ENCODE measurements at places on chromosomes 7 and 10.

- no peaks in the 10 kb centered on the region for H3K27me3 ChIP-seq
- H3K4me1 ChIP-seq = no peaks in the 10 kb centered on the region
- no peak for DNase-seq
- H3K4me3 ChIP-seq = no peak overlapping the region
- no peak overlapping the region for H3K27ac ChIP-seq
Observed at GRCh38 chr7:133024596-133024995, 57.3 kb downstream of the CHCHD3 start.

DNA sequence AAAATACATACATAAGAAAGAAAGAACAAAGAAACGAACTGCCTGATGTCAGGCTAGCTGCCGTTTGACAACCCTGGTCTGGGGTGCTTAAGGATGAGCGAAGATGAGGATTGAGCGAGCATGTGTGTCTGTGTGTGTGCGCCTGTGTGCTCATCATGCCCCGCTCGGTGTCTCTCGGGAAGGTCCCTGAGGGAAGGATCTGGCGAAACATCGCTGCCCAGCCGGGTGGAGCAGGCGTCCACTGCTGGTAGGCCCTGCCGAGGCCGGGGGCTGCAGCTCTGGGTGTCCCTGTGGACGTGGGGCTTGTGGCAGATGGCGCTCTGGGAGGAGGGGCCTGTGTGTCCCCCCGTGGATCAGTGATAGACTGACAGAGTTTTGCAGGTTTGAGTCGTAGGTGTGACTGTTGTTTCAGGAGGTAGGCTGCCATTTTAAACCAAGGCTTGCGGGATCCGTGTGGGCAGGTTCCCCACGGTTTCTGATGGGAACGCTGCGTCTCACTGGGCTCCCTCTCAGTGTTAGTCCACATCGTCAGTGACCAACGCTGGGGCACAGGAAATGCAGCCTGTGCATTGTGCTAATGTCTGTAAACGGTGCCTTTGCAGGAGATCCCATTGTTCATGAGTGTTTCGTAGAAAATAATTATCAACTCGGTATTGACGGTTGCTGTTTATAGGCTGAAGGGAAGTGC, 5.9 kb upstream of the SUN1 start:
- no peaks in the 10 kb centered on the region for H3K27me3 ChIP-seq
- peaks cover 48% of the 10 kb centered on the region for H3K4me1 ChIP-seq
- H3K27ac ChIP-seq = no peak overlapping the region

- no peak overlapping the region for H3K27ac ChIP-seq
- H3K4me3 ChIP-seq = no peak overlapping the region
- H3K27me3 ChIP-seq = peaks cover 3% of the 10 kb centered on the region
- no peaks in the 10 kb centered on the region for H3K4me1 ChIP-seq
- H3K36me3 ChIP-seq = no peaks in the 10 kb centered on the region
Observed at GRCh38 chr7:712381-713138, 13.9 kb upstream of the DNAAF5 start.

- H3K36me3 ChIP-seq = no peaks in the 10 kb centered on the region
- DNase-seq = no peak
- H3K4me1 ChIP-seq = peaks cover 20% of the 10 kb centered on the region
- peak overlapping the region; percentile 81 for H3K4me3 ChIP-seq
Observed at GRCh38 chr10:89250865-89251408, 638 bp downstream of the LIPA start.

GRCh38 chr7:135645296-135645904, 16.9 kb upstream of the STMP1 start:
- H3K4me3 ChIP-seq = no peak overlapping the region
- no peaks in the 10 kb centered on the region for H3K27me3 ChIP-seq
- no peaks in the 10 kb centered on the region for H3K4me1 ChIP-seq
- no peaks in the 10 kb centered on the region for H3K36me3 ChIP-seq
- DNase-seq = no peak
- no peak overlapping the region for H3K27ac ChIP-seq

- no peaks in the 10 kb centered on the region for H3K4me1 ChIP-seq
- no peaks in the 10 kb centered on the region for H3K36me3 ChIP-seq
- H3K27me3 ChIP-seq = no peaks in the 10 kb centered on the region
Observed at GRCh38 chr7:40772096-40772495, 637.3 kb downstream of the SUGCT start.

- H3K36me3 ChIP-seq = no peaks in the 10 kb centered on the region
- no peaks in the 10 kb centered on the region for H3K27me3 ChIP-seq
- H3K27ac ChIP-seq = no peak overlapping the region
- H3K4me1 ChIP-seq = no peaks in the 10 kb centered on the region
Observed at GRCh38 chr7:1698201-1698600, 28.1 kb downstream of the ELFN1 start.

DNA sequence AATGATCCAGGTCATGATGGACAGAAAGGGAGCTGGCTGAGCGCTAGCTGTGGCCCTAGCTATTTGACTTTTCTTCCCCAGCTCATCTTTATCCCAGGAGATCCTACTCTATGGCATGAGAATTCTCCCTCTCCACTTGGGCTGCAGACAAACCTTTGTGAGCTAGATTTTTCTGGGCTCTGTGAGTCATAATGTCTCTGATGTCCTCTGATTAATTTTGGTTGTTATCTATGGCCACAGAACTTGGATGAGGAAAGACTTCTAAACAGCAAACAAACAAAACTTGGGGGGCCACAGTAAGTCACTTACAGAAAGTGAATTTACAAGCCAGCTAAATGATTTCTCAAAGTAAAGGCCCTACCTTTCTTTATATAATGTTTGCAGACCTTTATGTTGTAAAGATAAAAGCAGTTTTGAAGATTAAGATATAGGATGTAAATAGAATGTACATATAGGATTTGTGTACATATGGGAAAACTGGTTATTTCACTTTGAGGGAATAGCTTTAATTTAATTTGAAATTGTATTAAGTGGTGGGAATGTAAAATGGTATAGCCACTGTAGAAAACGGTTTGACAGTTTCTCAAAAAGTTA, 10.4 kb downstream of the ABLIM1 start:
- peak overlapping the region; percentile 71 for H3K27ac ChIP-seq
- H3K36me3 ChIP-seq = no peaks in the 10 kb centered on the region
- no peaks in the 10 kb centered on the region for H3K27me3 ChIP-seq
- H3K4me3 ChIP-seq = no peak overlapping the region

DNA sequence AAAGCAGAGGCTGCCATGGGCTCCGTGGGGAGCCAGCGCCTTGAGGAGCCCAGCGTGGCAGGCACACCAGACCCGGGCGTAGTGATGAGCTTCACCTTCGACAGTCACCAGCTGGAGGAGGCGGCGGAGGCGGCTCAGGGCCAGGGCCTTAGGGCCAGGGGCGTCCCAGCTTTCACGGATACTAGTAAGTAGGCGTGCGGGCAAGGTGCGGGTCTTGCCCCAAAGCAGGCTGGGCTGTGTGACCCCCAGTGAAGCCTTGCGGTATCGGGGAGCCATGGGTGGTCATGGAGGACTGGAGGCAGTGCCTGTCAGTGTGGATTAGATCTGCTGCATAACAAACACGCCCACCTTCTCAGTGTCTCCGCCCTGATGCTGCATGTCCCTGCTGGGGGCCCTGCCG, 5.1 kb downstream of the SLC29A4 start:
- peaks cover 4% of the 10 kb centered on the region for H3K4me1 ChIP-seq
- no peak overlapping the region for H3K4me3 ChIP-seq
- no peaks in the 10 kb centered on the region for H3K27me3 ChIP-seq
- no peaks in the 10 kb centered on the region for H3K36me3 ChIP-seq
- no peak overlapping the region for H3K27ac ChIP-seq

DNA sequence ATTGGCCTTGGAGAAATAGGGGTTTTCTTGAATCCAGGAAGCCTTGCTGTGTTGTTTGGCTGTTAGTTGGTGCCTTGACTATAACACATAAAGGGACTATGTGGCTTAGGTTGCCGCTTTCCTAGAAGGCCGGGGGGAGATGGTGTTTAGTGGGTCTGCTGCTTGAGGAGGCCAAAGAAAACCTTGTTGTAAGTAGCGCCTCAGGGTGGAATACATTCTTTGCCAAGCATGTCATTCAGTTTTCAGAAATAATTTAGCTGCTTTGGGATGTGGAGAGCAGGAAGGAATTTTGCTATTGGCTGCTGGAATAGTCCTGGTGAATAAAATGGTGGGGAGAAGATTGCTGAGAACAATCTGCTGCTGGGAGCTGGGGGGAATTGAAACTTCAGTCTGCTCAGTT, 132.9 kb upstream of the WNT16 start:
- no peaks in the 10 kb centered on the region for H3K4me1 ChIP-seq
- H3K27ac ChIP-seq = no peak overlapping the region
- H3K4me3 ChIP-seq = no peak overlapping the region
- H3K27me3 ChIP-seq = no peaks in the 10 kb centered on the region

GRCh38 chr10:72808001-72808400, 85.5 kb upstream of the OIT3 start:
- peaks cover 14% of the 10 kb centered on the region for H3K4me1 ChIP-seq
- no peaks in the 10 kb centered on the region for H3K36me3 ChIP-seq
- no peak for DNase-seq
- no peak overlapping the region for H3K4me3 ChIP-seq

DNA sequence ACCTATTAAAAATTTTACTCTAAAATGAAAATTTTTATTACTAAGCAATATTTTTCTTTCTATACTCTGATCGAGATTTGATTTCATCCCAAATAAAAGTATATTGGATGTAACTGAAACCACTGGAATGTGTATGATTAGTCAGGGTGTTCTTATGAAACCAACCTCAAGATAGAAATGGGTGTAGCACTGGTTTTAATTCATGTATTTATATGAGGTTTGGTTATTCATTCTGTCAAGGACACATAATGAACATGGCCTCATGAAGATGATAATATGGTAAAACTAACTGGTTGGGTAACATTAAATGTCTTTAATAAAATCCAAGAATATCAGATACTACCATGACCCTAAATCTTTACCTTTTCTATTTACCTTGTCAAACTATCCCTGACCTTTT, 197.7 kb downstream of the SEMA3A start:
- H3K4me1 ChIP-seq = no peaks in the 10 kb centered on the region
- DNase-seq = no peak
- no peaks in the 10 kb centered on the region for H3K36me3 ChIP-seq
- H3K27ac ChIP-seq = no peak overlapping the region

DNA sequence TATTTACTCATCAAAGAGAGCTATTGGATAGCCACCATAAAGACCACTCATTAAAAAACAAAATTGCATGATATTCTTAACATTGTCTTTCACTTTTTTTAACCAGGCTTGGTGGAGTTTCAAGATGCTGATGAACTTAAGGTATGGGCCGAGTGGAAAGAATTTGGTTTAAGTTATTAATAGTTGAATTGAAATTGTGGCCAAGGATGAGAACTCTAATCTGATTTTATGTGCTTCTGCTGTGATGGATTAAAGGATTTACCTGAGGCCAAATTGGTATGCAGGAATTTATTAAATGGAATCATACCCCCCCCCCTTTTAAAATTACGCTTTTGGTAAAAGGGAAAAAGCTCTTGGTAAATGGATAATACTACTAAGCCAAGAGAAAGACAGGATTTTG, 33.8 kb upstream of the TOMM7 start:
- H3K27me3 ChIP-seq = no peaks in the 10 kb centered on the region
- no peak overlapping the region for H3K27ac ChIP-seq
- peaks cover 5% of the 10 kb centered on the region for H3K4me1 ChIP-seq
- peaks cover 7% of the 10 kb centered on the region for H3K36me3 ChIP-seq
- DNase-seq = no peak

- no peak overlapping the region for H3K27ac ChIP-seq
- no peaks in the 10 kb centered on the region for H3K27me3 ChIP-seq
- H3K4me1 ChIP-seq = no peaks in the 10 kb centered on the region
- no peak overlapping the region for H3K4me3 ChIP-seq
Observed at GRCh38 chr10:83909001-83909400, 230.3 kb upstream of the GHITM start.

- no peaks in the 10 kb centered on the region for H3K36me3 ChIP-seq
- no peak for DNase-seq
- H3K27ac ChIP-seq = no peak overlapping the region
Observed at GRCh38 chr10:118958559-118958958, 71.0 kb upstream of the NANOS1 start.

DNA sequence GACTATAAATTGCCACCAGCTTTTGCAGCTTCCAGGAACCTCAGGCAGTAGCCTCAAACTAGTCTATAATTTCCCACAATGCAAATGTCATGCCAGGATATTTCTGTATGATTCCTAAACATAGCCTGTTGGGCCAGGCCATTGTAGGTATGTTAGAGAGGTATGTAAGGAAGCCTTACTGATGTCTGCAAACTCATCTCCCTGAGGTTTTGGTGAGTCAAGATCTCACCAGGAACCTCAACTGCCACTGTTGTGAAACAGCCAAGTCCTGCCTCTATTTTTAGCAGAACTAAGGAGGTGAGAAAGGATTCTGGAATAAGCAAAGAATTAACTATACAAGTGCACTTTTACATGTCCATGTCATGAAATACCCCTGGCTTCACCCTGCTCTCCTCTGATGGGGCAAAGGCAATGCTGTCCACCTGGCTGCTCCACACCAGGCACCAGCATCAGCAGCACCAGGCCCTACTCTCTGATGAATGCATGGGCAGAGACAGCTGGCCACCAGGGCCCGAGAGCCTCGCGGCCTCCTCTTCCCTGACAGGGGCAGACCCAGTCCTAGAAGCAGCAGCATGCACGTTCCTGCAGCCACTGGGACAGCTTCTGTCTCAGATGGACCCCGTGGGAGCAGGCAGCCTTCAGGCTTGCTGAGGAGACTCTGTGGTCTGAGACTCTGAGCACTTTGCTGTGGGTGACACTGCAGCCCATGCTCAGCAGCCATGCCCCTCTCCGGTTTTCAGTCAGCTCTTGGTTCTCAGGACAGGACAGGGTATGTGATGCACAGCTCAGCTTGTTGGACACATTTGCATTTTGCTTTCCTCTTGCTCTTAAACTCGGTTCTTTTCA, 147.3 kb downstream of the ZMYND11 start:
- H3K27ac ChIP-seq = no peak overlapping the region
- H3K4me3 ChIP-seq = no peak overlapping the region
- H3K27me3 ChIP-seq = no peaks in the 10 kb centered on the region
- no peaks in the 10 kb centered on the region for H3K4me1 ChIP-seq
- peaks cover 46% of the 10 kb centered on the region for H3K36me3 ChIP-seq

DNA sequence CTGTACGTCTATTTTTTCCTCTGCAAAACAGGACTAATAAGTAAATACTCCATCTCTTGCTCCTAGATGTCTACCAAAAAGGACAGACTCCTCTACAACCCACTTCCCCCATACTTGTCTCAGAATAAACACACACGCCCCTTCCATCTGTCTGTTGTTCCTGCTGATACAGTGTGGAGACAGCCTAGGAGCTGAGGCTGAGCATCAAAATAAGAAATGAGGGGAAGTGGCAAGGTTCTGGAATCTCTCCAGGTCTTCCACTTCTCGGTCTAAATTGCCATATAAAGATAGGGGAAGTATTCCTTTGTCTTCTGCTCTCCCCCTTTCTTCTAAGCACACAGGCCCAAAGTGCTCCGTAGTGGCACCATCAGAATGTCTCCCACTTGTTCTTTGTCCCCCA, 30.8 kb upstream of the VSIR start:
- H3K4me3 ChIP-seq = no peak overlapping the region
- H3K27me3 ChIP-seq = no peaks in the 10 kb centered on the region
- no peak for DNase-seq
- no peak overlapping the region for H3K27ac ChIP-seq

GRCh38 chr7:82605247-82605864, 161.8 kb upstream of the CACNA2D1 start:
- DNase-seq = peak; percentile 17
- no peaks in the 10 kb centered on the region for H3K27me3 ChIP-seq
- no peaks in the 10 kb centered on the region for H3K4me1 ChIP-seq
- H3K36me3 ChIP-seq = no peaks in the 10 kb centered on the region
- H3K27ac ChIP-seq = no peak overlapping the region
- no peak overlapping the region for H3K4me3 ChIP-seq

Data from adrenal gland (tissue), 19 donors.